ENCODE measurements at places on chromosomes 1 and 21.

DNA sequence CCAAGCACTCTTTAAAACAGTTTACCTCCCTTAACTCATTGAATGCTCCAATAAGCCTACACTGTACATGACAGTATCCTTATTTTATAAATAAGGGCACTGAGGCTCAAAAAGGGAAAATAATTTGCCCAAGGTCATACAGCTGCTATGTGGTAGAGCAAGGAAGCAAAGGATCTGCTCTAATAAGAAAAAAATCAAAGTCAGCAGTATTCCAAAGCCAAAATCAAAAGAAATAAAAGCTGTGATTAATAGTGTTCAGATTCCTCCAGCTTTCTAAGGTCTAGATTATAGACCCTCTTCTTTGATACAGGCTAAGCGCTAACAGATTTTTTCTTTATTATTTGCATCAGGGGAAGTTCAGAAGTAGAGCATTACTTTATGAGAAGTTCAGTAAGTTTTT, 39.3 kb downstream of the IL12RB2 start:
- no peak for DNase-seq

GRCh38 chr1:156200044-156200443, 6.1 kb downstream of the SLC25A44 start:
- no peak for DNase-seq

GRCh38 chr1:18647681-18648214, 17.1 kb downstream of the PAX7 start:
- DNase-seq, result no peak

GRCh38 chr1:230877146-230877923, 9.0 kb upstream of the C1orf198 start:
- no peak for DNase-seq

- DNase-seq, result no peak
These were observed at the start of gene CROCC for GRCh38 chr1:16921391-16922185. Gene CROCC (plus strand): TSS chr1:16921931. CDS start chr1:16922019, 88 bp downstream.

GRCh38 chr1:206467915-206468314, 2.4 kb upstream of the IKBKE start:
- DNase-seq, result no peak

DNA sequence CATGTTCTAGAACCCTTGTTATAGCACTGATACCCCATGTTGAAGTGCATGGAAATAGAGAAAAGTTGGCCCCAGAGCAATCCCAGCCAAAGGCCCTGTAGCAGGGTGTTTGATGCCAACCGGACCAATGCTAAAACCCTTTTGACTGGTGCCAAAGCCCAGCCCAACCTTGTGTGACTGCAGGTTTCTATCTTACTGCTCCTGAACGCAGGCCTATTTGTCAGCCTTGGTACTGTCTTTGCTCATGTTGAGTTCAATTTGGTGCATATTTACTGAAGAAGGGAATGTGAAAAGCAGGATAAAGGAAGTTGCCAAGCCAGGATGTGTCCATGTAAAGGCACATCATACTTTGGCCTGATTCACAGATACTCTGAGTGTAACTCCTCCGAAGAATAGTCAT, 51.7 kb upstream of the NFASC start:
- no peak for DNase-seq

DNA sequence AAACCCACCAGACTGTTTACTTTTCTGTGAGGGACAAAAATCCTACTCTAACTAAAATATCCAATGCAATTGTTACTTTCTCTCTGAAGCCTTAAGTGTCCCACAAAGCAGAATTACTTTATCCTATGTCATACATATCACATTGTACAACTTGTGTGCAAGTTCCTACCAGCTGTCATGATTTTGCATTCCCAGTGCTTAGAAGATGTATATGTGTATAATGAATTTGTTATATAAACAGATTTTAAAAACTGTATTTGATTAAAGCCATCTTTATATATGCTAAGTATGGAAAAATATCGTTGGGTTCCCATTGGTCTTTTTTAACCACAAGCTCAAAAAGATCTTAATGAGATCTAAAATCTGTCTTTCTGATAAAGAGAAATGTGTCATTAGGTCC, 57.0 kb downstream of the DPH5 start:
- DNase-seq, result no peak

- no peak for DNase-seq
These were observed 125.3 kb upstream of the CD34 start for GRCh38 chr1:208036106-208036808.

DNA sequence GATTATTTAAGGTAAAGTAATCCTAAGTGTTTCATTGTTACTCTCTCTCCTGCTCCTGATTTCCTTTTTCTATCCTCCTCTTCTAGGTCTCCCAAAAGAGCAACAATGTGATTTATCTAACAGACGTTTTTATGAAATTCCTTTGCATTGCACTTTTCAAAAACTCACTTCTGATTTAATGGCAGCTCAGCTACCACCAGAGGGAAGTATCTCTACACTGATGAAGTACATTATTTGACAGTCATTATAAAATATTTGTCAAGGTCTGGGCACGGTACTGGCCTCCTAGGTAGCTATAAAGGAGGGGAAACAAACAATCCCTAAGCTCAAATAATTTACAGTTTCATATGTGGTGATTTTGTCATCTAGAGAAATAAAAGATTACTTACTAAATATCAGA, 15.6 kb downstream of the TMPRSS15 start:
- DNase-seq, result no peak

DNA sequence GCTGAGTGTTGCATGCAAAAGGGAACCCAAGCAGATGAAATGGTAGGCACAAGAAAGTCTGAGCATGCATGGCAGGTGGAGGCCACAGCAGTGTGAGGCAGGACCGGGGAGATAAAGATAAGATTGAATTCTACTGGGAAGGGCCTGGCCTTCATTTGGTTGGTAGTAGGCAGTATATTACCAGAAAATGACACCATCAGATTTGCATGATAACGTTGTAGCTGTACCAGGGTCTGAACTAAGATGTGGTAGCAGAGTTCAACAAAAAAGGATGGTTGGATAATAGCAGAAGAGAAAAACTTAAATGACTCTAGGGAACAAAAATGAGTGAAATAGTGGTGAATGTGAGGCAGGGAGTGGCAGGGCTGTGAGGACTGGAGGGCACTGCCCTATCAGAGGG, 75.6 kb upstream of the DNAJC6 start:
- DNase-seq, result no peak

GRCh38 chr21:36310016-36310415, 10.0 kb upstream of the MORC3 start:
- no peak for DNase-seq

DNA sequence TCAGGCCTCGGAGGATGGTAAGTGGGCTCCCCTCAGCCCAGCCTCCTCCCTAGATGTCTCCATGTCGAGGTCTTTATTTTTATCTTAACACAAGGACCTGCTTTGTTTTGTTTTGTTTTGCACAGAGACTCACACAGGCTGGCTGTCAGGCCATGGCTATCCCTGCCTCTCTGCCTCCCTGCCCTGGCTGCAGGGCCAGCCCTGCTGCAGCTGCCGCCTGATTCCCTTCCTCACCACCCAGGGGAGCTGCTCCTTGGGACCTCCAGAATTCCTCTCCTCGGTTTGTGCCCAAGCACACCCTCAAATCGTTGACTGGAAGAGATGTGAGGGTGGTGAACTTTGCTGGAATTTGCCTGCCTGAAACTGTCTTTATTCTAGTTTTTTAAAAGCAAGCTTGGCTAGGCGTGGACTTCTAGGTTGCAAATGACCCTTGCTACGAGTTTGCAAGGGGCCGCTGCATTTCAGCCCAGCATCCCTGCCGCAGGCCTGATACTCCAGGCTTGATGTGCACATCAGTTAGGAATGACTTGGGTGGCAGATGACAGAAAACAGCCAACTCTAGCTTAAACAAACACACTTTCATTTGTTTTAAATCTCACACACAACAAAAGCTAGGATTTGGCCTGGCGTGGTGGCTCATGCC, 37.1 kb downstream of the WNT9A start:
- DNase-seq, result no peak

DNA sequence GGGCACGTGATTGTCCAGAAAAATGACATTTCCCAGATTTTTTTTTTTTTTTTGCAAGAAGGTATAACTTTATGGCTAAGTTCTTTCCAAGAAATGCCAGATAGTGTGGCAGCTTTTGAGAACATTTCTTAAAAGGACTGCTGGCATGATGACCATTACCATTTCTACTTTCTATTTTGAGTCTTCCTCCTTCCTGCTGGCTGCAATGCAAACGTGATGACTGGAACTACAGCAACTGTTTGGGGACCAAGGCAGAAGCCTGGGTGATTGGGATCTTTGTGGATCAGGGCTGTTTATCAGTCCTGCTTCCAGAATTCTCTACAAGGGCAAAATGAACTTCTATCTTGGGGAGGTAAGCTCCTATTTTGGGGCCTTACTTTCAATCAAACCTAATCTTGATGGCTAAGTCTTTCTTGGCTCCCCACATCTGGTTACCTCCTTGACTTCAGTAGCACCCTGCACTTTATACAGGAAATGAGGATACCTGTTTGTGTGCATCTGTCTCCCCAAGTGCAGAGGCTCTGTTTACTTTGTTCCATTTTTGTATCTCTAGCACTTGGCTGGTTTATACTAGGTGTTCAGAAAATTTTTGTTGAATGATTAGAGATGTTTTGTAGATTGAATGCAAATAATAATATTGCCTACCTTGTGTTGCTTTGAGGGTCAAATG, 3.7 kb upstream of the DDX20 start:
- no peak for DNase-seq

Measured in stimulated activated CD8-positive, alpha-beta memory T cell treated with anti-CD3 and anti-CD28 coated beads, Interleukin-15, amount 100 ng/mL, for 24 hours (primary cell).